ENCODE measurements at places on chromosomes 5 and 9.
A peak's percentile ranks its signal among the peaks of the same experiment; 100 is the strongest.

GRCh38 chr9:133943036-133943780, 48.9 kb downstream of the VAV2 start:
- no peak for DNase-seq

GRCh38 chr9:75633451-75634057, 256.9 kb upstream of the PCSK5 start:
- no peak for DNase-seq

DNA sequence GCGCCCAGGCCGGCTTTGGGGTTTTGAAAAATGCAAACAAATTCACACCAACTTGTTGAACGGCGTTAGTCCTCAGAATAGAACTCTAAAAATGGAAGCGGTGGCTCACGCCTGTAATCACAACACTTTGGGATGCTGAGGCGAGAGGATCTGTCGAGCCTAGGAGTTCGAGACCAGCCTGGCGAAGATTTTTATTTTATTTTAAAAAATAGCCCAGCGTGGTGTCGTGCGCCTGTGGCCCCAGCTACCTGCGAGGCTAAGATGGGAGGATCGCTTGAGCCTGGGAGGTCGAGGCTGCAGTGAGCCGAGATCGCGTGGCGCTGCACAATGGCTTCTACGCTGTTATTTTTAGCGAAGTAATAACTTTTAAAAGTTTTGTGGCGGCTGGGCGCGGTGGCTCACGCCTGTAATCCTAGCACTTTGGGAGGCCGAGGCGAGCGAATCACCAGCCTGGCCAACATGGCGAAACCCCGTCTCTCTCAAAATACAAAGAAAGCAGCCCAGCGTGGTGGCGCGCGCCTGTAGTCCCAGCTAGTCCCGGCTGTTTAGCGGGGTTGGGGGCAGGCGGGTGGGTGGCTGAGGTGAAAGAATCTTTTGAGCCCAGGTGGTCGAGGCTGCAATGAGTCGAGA, 694 bp upstream of the PLIN2 start:
- no peak for DNase-seq

GRCh38 chr9:126583144-126583760, 30.5 kb upstream of the LMX1B start:
- DNase-seq = no peak

- no peak for DNase-seq
Observed at GRCh38 chr9:94083384-94083783, 880 bp upstream of the PTPDC1 start.

DNA sequence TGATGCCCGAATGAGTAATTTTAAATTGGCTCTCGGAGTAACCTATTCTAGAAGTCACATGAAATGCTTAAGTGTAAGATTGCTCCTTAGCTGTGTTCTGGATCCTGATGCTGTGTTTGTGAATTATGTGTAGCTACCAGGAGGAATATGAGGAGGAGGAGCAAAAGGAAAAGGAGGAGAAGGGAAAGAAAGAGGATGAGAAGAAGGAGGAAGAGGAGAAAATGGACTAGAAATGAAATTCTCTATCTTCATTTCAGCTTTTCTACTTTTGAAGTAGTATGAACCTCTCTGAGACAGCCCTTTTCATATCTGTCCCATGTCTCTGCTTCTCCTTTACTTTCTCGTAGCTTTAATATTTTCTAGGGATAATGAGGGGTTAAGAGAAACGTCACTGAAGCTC, 119.4 kb upstream of the ACTBL2 start:
- DNase-seq = no peak

DNA sequence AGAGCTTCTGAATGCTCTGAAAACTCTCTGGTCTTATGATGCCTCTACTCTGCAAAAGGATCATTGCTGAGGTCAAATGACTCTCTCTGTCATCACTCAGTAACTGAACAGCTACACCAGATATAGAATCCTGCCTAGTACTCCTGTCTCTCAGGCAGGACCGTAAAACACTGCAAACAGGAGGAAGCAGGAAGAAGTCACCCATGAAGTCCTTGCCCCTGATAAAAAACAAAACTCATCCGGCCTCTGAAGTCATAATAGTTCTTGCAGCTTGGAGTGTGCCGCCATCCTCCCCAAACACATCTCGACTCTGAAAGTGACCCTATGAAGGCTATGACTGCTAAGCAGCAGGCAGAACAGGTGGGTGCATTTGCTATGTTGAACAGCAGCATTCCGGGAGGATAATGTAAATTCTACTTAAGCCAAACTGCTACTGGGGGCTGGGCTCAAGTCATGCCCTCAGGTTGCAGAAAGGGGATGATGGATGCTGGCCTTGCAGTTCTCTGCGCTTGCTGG, 81.9 kb upstream of the FAM169A start:
- DNase-seq = no peak

DNA sequence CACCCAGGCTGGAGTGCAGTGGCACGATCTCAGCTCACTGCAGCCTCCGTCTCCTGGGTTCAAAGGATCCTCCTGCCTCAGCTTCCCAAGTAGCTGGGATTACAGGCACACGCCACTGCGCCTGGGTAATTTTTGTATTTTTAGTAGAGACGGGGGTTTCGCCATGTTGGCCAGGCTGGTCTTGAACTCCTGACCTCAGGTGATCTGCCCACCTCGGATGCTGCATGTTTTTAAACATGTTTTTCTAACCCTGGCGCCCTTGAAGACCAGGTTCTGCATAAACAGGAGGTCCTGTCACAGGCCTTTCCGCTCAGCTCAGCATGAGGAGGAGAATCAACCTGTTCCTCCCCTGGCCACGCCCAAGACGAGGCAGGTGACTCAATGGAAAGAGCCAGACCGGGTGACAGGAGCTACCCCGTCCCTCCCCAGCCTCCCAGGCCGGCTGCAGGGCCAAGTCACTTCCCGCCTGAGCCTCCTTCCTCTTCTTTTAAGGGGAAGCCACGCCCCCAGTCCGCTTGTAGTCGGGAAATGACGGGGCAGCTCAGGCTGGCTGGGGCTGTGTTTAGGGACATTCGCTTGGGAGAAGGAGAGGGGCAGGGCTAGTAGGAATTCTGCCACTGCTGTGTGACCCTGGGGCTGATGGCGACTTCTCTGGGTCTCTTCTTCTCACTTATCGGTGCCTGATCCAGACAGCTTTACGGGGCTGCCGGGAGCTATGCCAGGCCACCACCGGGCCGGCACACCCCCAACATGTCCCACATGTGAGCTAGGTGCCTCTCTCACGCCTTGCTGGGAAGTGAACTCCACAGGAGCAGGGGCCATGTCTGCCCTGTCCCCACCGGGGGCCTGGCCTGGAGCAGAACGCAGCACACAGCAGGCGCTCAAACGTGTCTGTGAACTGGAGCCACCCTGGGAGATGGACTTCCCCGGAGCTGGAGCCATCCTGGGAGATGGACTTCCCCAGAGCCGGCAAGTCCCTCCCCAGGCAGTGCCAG, 6.1 kb downstream of the NOTCH1 start:
- DNase-seq = no peak

- no peak for DNase-seq
Observed at GRCh38 chr5:74934949-74935751, 69.0 kb upstream of the FAM169A start.

DNA sequence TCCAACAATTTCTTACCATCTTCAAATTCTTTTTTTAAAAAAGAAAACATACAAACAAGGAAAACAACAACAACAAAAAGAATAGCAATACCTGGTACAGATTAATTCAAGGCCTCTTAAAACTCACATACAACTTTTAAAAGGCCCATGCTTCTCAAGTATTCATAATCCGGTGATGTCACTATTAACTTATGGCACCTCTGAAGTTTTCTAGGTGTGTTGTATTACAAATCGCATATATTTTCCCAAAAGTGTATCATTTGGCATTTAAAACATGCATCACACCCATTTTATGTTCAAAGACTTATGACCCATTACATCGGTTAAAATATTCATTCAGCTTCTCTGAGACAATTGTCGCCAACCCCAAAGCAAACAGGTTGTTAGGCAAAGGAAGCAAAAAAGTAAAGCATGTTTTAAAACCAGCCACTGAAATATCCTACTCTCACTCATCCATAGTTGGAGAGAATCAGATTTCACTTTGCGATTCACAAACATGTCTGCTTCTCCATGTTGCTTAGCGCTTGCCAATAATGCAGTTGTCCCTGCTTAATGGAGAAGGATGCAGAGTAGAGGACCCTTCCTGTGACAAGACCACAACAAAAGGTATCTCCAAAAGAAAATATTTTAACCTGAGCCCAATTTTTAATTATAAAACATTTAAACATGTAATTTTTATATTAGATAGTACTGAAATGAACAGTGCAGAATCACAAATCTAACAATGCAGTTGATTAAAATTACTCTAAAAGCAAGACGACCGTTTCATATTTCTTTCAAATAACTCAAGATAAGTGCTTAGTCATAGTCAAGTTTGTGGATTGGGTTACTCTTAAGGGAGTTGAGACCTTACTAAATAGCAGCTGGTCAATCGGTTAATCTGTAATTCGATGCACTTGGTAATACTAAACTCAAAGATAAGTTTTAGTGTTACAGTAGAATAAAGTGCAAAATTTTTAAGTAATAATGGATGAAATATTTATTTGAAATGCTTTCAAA, 1.6 kb downstream of the SKP1 start:
- DNase-seq = no peak

DNA sequence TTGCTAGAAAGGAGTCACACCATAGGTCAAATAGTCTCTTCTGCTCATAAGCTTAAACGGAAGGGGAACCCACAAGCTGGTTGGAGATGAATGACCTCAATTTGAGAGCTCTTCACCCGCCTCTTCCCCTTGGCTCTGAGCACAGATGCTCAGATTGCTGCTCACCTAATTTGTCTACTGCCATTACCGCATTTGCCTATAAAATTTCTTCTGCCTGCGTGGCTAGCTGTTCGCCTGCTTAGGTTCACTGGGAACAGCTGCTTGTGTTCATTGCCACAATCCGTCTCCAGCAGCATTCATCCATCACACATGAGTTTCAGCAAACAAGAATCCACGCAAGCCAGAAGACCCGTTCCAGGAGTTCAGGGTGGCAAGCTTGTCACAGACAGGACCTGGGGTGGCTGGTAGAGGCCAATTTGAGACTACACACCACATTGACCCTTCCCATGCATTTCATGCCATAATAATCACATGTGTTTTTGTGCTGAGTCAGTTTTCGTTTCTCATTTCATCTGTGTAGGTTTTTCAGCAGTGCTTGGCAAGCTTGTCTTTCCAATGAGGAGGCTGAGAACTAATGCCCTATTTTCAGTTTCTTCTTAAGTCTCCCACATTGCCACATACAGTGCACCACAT, 50.2 kb upstream of the DNAH5 start:
- no peak for DNase-seq

- no peak for DNase-seq
Observed at GRCh38 chr5:161295721-161296250, 250.7 kb downstream of the GABRB2 start.

- DNase-seq = no peak
Observed at GRCh38 chr5:32450952-32451351, 6.4 kb upstream of the ZFR start.

- no peak for DNase-seq
Observed at GRCh38 chr5:56712895-56713591, 102.3 kb upstream of the MAP3K1 start.

GRCh38 chr9:29214154-29214689, 1640.9 kb upstream of the C9orf72 start:
- DNase-seq = peak; percentile 61

GRCh38 chr9:135165756-135166519, 78.5 kb downstream of the OLFM1 start:
- no peak for DNase-seq

- no peak for DNase-seq
Observed at GRCh38 chr5:21826884-21827283, 1026.3 kb downstream of the CDH12 start.

GRCh38 chr9:127444921-127445850, 6.0 kb downstream of the RPL12 start:
- DNase-seq = no peak

DNA sequence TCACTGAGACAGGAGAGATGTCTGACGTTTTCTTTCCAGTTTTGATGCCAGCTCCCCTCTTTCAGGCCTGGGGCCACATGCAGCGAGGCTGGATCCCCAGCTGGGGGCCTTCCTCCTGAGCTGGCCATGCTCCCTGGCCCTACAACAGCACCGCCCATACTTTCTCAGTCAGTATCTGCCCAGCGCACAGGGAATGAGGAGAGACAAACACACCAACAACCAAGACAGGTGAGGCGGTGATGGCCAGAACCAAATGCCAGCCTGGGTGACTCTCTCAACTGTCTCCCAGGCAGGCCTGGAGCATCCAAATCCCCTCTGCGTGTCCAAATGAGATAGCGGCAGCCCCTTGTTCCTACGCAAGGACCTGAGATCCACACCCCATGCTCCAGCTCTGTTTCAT, 109.6 kb downstream of the ROR2 start:
- no peak for DNase-seq

- DNase-seq = no peak
Observed at GRCh38 chr5:115455301-115455707, 89.3 kb downstream of the FEM1C start.

DNA sequence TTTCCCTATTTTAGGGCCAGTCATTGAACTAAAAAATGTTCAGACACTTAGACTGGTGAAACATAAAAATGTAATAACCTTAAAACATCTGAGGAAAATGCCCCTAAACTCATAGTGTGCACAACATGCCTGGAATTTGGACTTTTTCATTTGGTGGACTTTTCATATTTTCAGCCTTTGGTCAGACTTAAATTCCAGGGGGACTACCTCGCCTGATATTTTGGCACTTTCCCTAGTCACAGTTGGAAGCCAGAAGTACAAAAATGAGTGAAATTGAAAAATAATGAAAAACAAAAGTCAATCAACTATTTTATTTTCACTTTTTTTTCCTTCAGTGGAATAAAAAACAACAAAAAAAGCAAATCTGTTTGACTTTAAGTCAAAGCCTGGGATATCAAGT, 256.2 kb downstream of the ACTL7B start:
- no peak for DNase-seq

DNA sequence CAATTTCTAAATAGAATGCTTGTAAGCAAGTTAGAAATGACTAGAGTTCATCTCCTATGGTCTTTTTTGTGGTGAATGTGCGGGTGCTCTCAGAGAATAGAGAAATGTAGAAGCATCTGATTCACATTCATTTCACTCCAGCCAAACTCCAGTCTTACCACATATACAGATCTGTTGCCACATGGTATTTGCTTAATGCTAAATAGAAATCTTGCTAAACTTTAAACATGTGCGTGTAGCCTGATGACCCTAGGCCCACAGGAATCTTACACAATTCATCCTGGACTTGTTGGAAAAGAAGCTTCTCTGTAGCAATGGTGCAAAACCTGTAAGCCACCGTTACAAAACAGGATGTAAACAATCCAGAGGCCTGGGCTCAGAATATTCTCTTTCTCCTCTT, 135.2 kb downstream of the PCSK1 start:
- peak; percentile 11 for DNase-seq

- no peak for DNase-seq
Observed at GRCh38 chr5:181084621-181085195, 44.6 kb downstream of the BTNL9 start.

GRCh38 chr9:127102788-127103187, 19.6 kb downstream of the ANGPTL2 start:
- DNase-seq = no peak

GRCh38 chr9:4515958-4516375, 25.7 kb downstream of the SLC1A1 start:
- no peak for DNase-seq
